ENCODE measurements at places on chromosomes 3 and 15.

DNA sequence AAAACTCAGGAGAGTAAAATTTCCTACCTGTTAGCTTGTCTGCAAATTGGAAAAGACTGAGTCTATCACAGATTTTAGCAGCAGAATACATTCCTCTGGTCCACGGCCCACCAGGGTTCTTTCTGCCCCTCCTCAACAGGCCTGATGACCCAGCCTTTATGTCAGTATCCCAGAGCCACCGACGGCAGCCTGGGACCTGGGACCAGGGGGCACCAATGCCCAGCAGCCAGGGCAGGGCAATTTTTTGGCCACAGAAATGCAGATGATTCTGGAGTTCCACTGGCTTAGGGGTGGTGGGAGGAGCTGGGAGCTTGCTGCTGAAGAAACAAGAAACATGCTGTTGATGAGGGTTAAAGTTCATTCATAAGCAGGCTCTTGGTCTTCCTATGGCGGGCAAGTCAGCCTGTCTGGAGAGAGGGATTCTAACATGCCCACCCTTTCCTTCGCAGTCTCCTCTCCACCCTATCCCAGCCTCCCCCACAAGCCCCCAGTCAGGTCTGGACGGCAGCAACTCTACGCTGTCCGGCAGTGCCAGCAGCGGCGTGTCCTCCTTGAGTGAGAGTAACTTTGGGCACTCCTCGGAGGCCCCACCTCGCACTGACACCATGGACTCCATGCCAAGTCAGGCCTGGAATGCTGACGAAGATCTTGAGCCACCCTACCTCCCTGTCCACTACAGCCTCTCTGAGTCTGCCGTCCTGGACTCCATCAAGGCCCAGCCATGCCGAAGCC lies 4.3 kb upstream of the MANF start:
- DNase-seq: no peak

DNA sequence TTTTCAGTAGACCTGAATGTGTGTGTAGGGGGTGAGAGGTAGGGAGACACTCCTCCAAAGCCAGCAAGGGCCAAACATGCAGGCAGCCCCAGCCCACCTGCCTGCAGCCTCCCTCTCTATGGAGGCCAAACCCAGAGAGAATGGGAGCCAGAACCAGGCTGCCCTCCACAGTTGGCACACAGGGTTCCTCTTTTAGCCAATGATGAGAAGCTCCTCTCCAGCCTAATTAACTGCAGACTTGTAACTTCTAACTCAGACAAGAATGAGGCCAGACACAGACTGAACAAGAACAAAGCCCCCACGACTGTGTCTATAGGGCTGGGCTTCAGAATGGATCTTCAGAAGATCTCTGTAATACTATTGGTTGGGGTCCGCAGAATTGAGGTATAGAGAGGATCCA lies 12.3 kb upstream of the TLE3 start:
- no peak for DNase-seq

DNA sequence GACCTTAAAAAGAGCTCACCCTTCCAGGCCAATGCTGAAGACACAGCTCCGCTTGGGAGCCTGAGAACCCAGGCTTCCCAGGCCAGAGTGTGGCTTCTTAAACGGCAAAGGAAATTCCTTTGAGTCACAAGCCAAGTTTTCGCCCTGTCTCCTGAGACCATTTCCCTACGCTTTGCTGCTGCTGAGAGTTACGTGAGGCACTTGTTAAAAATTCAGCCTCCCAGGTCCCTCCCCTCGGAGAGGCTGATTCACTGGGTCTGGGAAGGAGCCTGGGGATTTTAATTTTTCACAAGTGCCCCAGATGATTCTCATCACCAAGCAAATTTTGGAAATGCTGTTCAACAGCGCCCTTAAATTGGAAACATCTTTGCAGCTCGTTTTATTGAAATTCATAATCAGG lies 25.5 kb downstream of the RLBP1 start:
- no peak for DNase-seq

DNA sequence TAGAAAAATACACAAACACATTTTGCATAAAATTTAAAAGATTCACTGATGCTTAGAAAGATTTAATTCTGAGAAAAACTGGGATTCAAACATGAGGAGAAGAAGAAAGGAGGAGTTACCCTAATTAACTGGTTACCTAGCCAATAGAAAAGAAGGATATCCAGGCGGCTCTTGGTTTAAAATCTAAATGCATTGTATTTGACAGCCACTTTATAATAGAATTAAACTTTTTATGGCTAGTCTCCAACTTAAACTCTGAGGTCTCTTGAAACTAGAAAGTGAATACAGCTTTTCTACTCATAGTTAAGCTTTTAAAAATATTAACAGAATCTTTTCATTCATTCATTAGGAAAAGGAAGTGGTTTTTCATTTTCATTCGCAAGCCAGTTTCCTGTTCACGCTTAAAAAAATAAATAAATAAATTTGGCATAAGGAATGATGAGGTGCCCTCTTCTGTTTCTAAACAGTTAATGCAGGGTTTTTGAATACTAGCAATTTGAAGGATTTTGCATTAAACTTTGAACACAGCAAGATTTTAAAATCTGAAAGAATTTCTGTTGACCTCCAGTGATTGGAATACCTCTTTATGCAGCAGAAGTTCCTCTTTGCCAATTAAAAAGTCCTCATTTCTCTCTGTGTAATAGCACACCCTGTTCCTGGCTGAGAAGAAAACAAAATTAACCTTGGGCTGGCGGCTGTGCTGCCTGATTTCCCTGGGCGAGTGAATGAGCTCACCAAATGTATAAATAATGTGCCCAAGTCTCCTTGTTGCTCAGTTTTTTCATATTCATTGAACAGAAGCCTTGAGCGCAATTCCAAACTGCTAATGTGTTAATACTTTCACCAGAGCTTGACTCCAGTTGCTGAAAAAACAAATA lies 105.1 kb downstream of the ZMAT3 start:
- no peak for DNase-seq

GRCh38 chr3:187636528-187636927 lies 33.7 kb downstream of the SST start:
- DNase-seq: no peak

DNA sequence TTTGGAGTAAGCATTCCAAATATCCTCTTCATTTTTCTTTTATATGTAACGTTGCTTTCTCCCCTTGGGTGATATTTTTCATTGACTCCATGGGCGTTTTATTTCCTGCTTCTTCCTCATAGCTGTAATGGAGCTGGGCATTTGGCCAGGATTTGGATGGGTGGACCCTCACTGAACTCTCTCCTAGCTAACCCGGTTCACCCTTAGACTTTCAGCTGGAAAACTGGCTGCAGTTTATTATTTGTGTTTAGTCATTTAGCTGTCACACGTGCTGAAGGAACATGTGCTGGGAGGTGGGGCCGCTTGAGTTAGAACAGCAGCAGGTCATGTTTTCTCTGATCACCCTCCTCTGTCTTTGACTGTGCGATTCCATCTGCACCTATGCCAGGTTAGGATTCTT lies 407.6 kb downstream of the ZIC1 start:
- DNase-seq: no peak

DNA sequence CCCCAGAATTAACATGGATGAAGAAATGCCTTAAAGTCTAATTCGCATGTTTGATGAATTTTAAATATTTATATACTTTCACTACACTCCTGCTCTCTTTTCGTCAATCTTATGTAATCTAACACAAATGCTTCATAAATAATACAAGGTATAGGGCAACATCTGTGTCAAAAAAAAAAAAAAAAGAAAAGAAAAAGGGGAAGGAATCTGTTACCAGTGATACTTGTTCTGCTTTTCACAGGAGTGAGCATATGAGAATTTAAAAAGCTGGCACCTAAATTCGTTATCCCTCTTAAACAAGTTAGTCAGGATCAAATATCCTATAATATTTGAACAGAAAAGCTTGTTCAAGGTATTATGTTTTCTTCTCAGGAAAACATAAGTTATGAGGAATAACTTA lies 243.8 kb downstream of the KCNH8 start:
- no peak for DNase-seq

DNA sequence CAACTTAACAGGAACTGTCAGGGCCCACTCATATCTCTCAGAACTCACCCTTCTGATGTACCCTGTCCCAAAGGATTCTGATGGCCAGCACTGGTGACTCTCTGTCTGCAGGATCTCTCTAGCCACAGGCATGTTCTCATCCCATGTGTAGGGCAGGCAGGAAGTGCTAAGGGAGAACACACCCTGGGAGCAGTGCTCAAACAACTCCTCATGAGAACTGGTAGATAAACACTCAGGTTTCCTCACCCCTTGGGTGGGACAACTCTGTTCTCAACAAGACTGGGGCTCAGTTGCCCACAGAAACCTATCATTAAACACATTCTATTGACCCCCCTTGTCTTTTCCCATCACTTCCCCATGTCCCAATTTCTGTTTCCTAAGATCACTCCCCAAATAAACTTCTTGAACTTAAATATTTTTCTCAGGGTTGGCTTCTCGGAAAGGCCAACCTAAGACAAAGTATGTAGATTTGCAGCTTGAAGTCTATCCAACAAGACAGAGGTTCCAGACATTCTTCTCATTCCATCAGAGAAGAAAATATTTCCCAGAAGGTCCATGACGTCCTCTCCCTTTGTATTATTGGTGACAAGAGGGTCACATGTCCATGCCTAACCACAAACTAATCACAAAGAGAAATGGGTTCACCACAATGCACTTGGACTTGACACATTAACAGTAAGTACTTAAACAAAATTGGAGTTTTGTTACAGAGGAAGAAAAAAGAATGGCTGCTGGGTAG lies 276.6 kb upstream of the GADL1 start:
- no peak for DNase-seq

DNA sequence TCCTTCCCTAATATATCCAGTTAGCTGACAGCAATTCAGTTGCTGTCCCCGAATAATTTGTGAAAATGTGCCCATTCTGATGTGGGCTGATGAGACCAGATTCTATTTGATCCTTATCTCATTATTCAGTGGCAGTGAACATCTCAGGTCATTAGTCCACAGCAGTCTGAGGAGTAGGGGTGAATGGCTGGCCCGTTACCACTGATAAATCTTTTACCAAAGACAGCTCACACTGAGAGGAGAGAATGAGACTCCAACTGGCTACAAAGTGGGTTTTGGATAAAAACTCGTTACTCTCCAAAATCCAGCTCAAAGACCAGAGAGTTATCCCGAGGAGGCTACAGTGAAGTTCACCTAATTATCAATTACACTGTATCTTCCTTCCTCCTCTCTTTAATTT lies 189.7 kb downstream of the TUSC7 start:
- no peak for DNase-seq
